ENCODE measurements at places on chromosomes 3 and 15.

GRCh38 chr3:44896440-44896839 lies 22.0 kb downstream of the TGM4 start:
- no peak for DNase-seq

DNA sequence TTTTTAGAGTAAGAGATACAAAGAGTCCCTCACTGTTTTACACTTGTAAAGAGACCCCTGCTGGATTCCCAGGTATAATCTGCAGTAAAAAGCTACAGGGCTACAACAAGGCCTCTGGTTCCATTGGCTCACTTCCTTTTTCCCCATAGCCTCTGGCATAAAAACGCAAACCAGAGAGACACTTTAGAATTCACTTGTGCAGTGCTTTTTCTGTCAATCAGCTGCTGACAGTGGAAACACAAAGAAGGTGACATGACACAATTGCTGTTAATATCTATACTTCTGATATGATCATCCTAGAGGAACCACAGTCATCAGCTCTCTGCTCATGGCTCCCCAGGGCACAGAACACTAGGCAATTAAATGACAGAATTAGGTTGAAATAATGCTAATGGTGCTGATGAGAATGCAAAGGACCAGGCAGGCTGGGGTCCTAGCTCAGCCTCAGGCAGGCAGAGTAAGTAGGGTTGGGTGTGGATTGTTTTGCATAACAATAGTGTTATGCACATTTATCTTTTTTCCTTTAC lies 667.9 kb upstream of the CFAP20DC start:
- DNase-seq = no peak

DNA sequence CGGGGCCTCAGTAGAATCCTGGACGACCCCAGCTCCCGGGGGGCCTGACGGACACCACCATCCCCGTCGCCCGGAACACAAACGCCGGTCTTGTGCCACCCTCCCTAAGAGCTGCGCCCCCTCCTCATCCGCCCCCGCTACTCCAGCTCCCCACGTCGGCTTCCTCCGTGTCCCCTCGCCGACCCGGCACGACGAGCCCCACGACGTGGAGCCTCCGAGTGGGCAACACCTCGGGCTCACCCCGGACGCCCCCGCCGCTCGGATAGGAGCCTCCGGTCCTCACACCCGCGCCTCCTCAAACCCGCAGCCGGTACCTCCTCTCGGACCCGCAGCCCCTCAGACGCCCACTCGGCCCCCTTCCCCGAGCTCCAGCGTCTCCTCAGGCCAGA lies 525 bp downstream of the NPTN start:
- no peak for DNase-seq

- no peak for DNase-seq
Measured at GRCh38 chr3:123656691-123657090, 71.8 kb upstream of the HACD2 start.

DNA sequence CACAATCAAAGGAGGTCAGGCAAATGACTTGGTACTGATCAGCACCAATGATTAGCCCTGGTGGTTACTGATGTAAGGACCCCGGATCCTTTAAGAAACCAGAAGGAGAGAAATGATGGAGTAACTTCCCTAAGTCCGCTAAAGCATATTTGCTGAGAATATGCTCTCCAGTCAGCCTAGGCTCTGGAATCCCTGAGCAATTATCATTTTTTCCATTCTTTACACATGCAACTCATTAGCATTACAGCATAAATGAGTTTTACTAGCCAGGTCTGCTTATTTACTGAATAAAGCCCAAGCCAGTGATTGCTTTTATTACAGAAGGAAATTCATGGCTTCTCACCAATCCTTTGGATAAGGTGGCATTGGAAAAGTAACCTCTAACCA lies 139.2 kb upstream of the WNT5A start:
- DNase-seq = no peak

GRCh38 chr3:136023264-136023978 lies 57.9 kb downstream of the PPP2R3A start:
- no peak for DNase-seq

- DNase-seq = no peak
Measured at GRCh38 chr15:83112956-83113299, 5.5 kb downstream of the TM6SF1 start.

DNA sequence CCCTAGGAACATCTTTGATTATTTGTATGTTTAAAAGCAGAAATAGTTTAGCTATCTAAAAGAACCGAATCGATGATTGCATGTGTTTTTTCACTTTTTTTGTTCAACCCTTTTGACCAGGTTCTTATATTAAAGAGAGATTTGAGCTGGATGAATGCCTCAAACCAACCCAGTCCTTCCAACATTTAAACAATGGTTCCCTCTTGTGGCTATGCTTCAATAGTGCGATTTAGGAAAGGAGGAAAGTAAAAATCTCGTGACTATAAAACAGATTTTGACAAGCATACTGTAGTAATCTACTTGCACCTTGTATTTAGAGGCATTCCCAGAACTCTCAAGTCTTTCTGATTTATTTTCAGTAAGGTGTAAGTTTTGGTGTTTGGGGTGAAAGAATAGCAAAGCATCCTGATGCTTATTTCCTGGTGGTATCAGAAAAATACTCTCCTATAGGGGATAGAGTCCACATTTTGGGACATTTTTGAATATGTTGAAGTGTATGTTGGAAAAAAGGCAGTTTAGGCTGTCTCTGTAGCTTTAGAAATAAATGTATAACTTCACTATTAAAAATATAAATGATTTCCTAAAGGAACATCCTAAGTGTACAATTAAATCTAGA lies 159.6 kb upstream of the KCNH8 start:
- DNase-seq = peak; percentile 58
